ENCODE measurements at places on chromosomes 5 and 9.

DNA sequence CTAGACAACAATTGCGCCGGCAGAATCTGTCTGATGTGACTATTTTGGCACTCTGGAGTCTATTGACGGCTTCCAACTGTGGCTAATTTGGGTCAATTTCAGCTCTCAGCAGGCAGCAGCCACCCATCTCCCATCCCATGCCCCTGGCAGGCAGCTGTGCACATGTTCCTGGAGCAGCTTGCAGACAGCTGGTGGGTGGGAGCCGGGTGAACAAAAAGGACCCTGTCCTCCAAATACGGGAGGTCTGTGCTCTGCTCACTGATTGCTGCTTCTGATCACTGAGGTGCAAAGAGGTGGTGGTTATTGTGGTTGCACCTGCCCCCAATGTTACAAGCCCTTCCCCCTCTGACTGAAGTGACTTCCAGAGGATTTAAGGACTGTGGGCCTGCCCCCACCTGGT is 45.0 kb upstream of the N4BP3 start:
- H3K4me3 ChIP-seq: no peak overlapping the region
- H3K27ac ChIP-seq: no peak overlapping the region
- H3K36me3 ChIP-seq: no peaks in the 10 kb centered on the region
- peaks cover 4% of the 10 kb centered on the region for H3K4me1 ChIP-seq
- no peaks in the 10 kb centered on the region for H3K27me3 ChIP-seq
- no peak for DNase-seq

DNA sequence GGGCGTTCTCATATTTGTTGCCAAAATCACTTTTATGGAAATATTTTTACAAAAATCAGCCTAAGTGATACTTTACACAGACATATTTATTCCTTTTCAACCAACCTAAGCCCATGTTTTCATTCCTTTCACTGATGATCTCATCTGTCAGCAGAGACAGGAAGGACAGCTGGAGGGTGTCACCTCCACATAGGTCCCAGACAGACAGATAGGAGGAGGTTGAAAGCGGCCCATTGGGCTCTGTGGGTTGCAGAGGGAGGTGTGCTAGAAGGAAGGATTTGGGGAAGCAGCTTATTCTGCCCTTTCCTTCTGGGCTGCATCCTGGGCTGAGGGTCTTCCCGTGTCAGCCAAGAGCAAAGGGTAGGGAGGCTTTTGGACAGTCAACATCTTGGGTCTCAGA is 26.0 kb upstream of the SEMA4D start:
- H3K27me3 ChIP-seq: no peaks in the 10 kb centered on the region
- no peak overlapping the region for H3K4me3 ChIP-seq
- H3K27ac ChIP-seq: no peak overlapping the region

- no peak overlapping the region for H3K4me3 ChIP-seq
- no peaks in the 10 kb centered on the region for H3K36me3 ChIP-seq
- no peak for DNase-seq
- no peaks in the 10 kb centered on the region for H3K27me3 ChIP-seq
- H3K4me1 ChIP-seq: peaks cover 19% of the 10 kb centered on the region
Measured at GRCh38 chr5:4243479-4244264, 648.0 kb downstream of the IRX1 start.

- DNase-seq: no peak
- no peak overlapping the region for H3K4me3 ChIP-seq
- peaks cover 10% of the 10 kb centered on the region for H3K4me1 ChIP-seq
Measured at GRCh38 chr5:92505925-92506324, 1075.1 kb downstream of the NR2F1-AS1 start.

DNA sequence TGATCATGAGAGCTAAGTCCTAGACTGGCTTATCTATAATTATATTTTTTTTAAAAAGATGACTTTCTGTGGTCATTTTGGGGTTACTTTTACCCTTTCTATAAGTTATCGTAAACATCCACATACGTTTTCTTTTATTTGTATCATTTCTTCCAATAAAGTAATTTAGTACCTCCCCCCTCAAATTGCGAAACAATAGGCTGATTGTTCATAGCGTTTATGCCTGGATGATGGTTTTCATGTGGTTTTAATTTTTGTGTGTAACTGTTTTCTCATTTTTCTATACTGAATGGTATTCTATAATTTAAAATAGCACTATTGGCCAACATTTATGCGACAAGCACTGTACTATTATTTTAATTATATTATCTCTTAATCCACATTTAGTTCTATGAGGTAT is 44.5 kb downstream of the SMC5 start:
- no peak overlapping the region for H3K27ac ChIP-seq
- no peak for DNase-seq
- H3K4me3 ChIP-seq: no peak overlapping the region
- H3K27me3 ChIP-seq: no peaks in the 10 kb centered on the region
- no peaks in the 10 kb centered on the region for H3K4me1 ChIP-seq
- peaks cover 47% of the 10 kb centered on the region for H3K36me3 ChIP-seq

DNA sequence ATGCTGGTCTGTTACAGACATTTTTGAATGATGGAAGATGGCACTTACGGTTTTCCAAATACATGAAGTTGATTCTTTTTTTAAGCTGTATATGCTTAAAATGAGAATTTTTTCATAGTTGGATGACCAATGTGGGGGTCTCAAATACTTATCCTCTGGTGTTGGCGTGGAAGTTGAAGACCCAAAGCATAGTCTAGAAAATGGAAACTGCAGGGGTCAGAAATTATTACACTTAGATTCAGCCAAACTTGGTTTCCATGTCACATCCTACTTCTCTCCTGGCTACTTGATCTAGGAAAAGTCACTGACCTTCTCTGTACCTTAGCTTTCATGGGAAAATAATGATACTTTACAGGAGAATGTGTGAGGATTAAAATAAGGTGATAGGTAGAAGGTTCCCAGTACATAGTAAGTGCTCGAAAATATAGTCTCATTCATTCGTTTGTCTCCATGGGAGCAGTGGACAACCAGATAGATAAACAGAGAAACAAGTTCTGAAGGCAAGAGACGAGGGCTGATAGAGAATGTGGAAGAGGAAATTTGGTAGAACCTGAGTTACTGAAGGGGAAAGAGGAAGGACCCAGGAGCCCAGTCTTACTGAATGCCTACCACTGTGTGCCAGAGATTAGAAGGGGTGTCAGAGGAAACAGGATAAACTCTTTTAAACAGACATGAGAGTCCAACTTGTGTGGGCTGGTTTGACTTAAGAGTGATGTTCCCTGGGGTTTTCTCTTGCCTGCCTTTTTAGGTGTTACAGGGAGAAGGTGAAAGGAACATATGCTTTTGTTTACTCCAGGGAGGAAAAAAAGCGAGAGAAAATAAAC is 560.3 kb upstream of the KLF4 start:
- peaks cover 27% of the 10 kb centered on the region for H3K4me1 ChIP-seq
- no peak overlapping the region for H3K4me3 ChIP-seq
- no peak for DNase-seq
- peaks cover 21% of the 10 kb centered on the region for H3K27me3 ChIP-seq
- H3K36me3 ChIP-seq: no peaks in the 10 kb centered on the region

Measured in WTC11 (cell line).